CD4-positive, alpha-beta T cell treated with Interleukin-6 at 100 ng/mL for 8 hours (primary cell): ENCODE measurements at places on chromosomes 1 and 21.

DNA sequence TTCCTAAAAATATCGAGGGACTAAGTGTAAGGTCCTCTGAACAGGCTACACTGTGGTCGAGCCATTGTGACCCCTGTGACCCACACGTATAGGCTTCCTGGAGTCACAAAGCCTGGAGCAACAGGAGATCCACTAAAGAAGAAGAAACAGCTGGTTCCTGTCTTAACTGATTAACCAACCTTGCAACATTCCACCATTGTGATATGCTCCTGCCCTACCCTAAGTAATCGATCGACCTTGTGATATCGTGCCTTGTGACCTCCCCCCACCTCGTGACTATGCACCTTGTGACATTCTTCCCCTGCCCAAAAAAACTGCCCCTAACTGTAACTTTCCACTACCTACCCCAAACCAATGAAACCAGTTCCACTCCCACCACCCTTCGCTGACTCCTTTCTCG lies 304.6 kb upstream of the FAM78B start:
- no peak for DNase-seq

DNA sequence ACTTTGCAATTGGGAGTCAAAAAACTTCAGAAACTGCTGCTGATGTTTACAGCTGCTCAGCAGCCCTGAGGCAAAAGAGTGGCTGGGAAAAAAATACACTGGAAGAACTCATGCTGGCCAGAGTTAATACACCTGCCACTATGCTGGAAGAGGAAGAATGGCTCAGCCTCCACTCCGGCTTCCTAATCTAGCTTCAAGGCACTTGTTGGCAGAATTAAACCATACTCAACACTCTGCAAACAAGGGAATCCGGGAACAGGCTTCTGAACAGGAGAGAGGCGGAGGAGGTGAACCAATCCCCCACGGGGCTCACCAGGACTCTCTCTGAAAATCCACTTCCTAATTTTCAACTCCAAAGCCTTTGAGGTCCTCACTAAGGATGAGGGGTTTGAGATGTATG lies 120.1 kb downstream of the CCDC185 start:
- DNase-seq: no peak

DNA sequence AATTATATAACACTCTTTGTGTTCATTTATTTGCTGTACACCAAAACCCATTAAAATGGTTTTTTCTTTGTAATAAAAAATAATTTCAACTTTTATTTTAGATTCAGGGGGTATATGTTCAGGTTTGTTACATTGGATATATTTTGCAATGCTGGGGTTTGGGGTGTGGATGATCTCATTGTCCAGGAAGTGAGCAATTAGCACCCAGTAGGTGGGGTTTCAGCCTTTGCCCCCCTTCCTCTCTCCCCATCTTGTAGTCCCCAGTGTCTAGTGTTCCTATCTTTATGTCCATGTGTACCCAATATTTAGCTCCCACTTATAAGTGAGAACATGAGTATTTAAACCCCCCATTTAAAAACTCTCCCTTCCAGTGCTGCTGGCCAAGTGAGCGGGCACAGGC lies 184.6 kb downstream of the RHOU start:
- DNase-seq: no peak

- no peak for DNase-seq
These were observed 26.2 kb upstream of the NFIA start for GRCh38 chr1:61056196-61056572.

DNA sequence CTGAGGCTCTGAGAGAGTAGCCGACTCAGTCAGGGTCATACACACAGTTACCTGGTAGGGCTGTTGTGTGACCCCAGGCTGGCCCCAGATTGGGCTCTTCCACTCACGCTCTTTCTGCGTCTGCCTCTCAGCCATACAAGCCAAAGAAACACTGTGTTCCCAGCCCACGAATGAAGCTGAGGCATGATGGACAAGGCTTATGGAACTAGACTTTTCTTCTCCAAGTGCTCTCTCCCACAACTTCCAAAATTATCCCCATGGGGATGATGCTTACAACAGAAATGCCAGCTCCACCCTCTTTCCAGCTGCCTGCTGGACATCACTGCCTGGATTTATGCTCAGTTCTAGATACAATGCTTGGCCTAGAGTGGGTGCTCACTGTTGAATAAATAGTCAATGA lies 102.8 kb upstream of the JUN start:
- no peak for DNase-seq

DNA sequence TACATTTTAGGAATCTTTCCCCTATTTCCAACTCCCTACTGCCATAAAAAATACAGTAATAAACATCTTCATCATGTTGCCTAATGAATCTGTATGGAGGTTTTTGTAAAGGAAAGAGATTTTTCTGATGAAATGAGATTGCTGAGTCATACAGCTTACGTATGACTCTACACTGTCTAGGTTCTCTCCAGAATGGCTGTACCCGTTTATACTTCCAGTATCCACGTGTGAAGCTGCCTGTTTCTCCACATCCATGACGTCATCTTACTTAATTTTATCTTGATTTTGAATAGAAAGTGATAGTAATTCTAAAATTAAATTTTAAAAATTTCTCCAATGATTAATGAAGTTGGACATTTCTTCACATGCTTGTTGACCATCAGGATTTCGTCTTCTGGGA lies 103.7 kb downstream of the COQ8A start:
- no peak for DNase-seq

DNA sequence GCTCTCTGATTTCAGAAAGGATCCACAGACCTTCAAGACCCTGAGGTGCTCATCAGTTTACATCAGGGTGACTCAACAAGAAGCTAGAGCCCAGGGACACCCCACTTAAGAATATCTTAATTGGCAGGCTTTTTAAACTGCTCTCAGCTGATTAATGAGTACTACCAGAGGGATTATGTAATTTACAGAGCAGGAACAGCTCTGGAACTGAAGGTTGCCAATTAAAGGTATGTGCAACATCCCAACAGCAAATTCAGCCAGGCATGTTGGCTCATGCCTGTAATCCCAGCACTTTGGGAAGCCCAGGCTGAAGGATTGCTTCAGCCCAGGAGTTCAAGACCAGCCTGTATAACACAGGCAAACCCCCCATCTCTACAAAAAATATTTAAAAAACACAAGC lies 295.7 kb downstream of the SETD4 start:
- no peak for DNase-seq

- no peak for DNase-seq
These were observed 43.8 kb upstream of the MARK1 start for GRCh38 chr1:220484135-220484534.

- no peak for DNase-seq
These were observed 18.2 kb upstream of the DPH5 start for GRCh38 chr1:101043776-101044175.

- no peak for DNase-seq
These were observed 28.6 kb upstream of the C1orf21 start for GRCh38 chr1:184358256-184358655.

- DNase-seq: no peak
These were observed 283.7 kb downstream of the HLX start for GRCh38 chr1:221162939-221163338.

GRCh38 chr1:94552071-94552586 lies 10.6 kb upstream of the F3 start:
- no peak for DNase-seq

DNA sequence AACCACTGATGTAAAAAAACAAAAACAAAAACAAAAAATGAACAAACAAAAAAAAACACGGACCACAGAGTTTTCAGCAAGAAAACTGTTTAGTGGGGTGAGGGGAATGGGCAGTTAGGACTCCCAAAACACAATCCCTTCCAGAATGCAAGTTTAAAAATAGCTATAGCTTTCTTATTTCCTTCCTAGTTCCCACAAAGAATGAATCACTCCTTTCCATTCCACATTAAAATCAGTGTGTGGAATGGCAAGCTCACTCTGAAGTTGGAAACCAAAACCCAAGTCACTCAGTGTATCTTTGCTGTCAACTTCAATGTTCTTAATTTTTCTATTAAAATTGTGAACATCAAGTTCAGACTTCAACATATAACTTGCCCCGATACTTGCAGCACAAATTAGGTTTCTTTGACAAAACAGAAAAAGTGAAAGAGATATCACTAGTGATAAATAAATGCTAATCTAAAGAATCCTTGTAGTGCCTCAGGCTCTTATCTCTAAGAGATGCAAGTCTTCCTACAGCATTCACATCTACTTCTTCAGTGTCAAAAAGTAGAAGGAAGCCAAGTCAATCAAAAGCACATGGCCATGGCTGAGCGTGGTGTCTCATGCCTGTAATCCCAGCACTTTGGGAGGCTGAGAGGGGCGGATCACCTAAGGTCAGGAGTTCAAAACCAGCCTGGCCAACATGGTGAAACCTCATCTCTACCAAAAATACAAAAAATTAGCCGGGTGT lies 45.5 kb downstream of the TOR3A start:
- no peak for DNase-seq

DNA sequence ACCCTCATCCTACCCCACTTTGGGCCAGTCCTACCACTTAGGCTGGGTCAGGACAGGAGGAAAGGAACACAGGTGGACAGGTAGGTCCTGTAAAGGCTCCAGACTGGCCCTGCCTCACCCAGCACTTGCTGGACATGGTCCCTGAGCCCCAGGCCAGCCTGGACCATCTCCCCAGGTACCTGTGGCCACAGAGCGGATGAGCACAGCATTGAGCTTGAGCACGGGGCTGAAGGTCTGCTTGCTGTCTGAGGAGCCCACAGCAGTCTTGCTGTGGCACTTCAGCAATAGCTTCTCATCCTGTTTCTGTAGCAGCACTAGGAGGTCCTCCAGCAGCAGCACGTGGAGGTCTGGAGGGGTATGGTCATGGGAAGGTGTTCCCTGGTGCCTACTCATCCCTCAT lies 23.3 kb downstream of the LRRC71 start:
- DNase-seq: no peak

DNA sequence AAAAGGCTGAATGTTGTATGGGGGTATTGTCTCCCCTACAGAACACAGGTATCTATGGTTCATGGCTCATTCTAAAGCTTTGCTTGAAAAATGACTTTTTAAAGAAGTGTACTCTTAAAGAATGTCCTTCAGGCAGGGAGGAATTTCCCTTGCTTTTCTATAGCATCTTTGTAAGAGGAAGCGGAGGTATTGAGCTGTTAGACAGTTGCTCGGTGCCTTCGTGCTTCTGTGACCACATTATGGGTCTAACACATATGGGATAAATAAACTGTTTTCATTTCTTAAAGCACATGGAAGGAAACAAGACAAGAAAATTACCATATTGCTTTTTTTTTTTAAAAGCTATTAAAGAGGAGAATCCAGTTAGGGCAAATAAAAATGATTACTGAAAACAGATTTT lies 182.9 kb downstream of the NTNG1 start:
- DNase-seq: no peak

GRCh38 chr1:231021540-231022031 lies 18.5 kb downstream of the FAM89A start:
- DNase-seq: no peak

GRCh38 chr1:78950826-78951225 lies 55.7 kb downstream of the ADGRL4 start:
- DNase-seq: no peak

DNA sequence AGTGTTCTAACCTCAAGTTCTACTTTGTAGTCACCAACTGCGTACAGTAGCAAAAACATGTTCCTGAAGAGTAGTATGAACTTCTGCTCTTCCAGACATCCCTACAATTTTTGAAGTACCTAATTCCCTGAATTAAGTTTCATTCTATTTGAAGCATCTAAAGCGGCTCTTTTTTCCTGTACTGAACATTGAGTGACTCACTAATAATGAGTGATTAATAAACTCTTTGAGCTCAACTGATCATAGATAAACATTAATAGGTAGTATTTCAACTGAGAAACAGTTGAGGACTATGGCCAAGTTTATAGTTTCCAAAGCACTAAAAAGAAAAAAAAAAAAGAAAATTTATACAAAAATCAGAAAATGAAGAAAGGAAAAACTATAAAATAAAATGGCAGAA lies 683.1 kb downstream of the LTN1 start:
- DNase-seq: no peak

DNA sequence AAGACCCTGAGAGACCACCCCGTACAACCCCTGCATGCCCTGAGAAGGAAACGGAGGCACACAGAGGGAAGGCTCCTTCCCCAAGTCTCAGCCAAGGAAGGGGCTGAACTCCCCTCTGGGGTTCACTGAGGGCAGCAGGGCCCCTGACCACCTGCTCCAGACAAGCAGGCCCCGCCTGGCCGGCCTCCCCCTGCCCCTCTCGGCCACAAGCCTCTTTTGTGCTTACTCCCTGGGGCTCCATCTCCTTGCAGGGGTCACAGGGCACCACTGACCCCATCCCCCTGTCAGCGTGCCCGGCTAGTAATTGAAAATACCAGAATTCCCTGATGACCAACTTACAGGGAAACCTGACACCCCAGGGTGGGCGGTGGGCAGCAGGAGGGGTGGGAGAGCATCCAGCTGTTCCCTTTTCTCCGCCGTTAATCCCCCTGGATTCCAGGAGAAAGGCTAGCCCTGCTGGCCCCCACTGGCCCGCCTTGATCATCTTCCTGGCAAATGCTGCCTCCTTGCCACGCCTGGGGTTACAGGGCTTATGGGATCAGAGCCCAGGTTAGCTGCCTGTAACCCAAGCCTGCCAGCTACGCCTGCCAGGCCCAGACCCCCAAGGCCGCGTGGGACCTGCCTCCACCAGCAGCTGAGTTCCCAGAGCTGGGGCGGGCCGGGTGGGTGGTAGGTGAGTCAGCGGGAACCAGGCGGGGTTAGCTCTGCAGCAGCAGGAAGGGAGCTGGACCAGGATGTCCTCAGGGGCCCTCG lies 96.1 kb downstream of the LACTBL1 start:
- DNase-seq: no peak

GRCh38 chr1:16032388-16033102 lies 10.7 kb downstream of the CLCNKA start:
- peak; percentile 13 for DNase-seq

GRCh38 chr1:143553627-143554026 lies 418.2 kb downstream of the FAM72C start:
- no peak for DNase-seq

- DNase-seq: peak; percentile 26
These were observed 208.8 kb upstream of the USP25 start for GRCh38 chr21:15520811-15521643.

- DNase-seq: no peak
These were observed 33.2 kb upstream of the SAMD13 start for GRCh38 chr1:84268346-84268745.

DNA sequence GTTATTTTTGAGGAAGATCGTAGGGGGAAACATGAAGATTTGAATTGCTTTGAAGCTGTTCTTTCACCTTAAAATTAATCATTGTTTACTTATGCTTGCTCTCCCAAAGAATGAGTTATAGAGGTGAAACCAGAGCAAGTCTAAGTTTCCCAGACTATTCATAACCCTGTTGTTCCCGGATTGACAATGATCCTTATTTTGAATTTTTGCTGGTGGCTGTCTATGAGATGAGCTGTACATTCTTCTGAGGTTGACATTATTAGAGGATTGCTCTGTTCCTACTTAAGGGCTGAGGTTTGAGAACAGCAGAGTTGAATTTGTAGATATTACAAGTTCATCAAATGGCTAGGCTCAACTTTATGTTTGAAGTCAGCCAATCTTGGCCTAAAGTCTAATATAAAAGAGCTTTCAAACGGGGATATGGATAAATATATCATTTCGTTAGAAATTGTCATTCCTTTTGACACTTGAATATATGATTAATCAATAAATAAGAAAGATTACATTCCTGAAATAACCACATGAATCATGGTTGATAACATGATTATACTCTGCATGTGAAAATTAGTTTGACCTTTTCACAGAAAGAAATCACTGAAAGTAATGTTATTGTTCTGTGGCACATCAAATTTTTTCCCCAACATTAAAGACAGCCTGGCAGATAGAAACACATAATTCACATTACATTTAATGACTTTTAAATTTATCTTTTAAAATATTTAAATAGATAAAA lies 19.1 kb upstream of the PDE4B start:
- no peak for DNase-seq

GRCh38 chr1:115643666-115644065 lies 1.9 kb downstream of the VANGL1 start:
- DNase-seq: no peak

- no peak for DNase-seq
These were observed 62.9 kb downstream of the B3GALT5 start for GRCh38 chr21:39675590-39675989.
